Dorsolateral prefrontal cortex (tissue), 122 donors: ENCODE measurements at places on chromosomes 6 and 20.
A peak's percentile ranks its signal among the peaks of the same experiment; 100 is the strongest.

DNA sequence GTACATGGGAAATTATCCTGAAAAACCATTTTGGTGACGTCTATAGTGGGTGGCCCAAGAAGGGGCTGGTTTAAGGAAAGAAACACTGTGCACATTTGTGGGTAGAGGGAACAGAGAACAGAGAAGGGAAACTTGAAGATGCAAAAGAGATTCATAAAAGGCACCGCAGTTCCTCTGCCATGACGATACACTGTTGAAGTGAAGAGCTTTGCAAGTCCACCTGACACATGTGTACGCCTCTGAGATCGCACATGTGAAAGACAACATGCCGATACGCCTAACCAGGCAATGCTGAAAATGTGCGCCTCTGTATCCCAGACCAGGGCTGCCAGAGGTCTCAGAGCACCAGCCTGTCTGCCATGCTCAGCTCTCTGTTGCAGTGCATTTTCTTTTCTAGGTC, 180.9 kb downstream of the KIF16B start:
- DNase-seq = no peak

- DNase-seq = no peak
Observed at GRCh38 chr6:165599121-165599520, 63.9 kb downstream of the PDE10A start.

GRCh38 chr6:77030929-77031674, 432.2 kb downstream of the HTR1B start:
- no peak for DNase-seq

DNA sequence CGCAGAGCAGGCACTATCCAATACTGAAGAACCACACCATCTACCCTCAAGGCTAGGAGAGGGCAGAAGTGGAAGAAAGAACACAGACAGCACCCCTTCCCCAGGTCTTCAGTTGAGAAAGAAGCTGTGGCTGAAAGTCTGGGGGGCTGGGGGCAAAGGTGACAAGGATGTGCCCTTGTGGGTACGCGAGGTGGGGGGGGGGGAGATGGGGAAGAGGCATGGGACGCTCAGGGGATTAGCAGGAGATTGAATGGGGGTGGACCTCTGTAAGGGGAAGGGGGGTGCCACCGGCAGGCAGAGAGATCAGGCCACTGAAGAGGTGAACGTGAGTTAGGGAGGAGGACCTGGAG, 1.1 kb downstream of the B4GALT5 start:
- no peak for DNase-seq

GRCh38 chr6:137190583-137191094, 17.2 kb upstream of the IL22RA2 start:
- DNase-seq = no peak

DNA sequence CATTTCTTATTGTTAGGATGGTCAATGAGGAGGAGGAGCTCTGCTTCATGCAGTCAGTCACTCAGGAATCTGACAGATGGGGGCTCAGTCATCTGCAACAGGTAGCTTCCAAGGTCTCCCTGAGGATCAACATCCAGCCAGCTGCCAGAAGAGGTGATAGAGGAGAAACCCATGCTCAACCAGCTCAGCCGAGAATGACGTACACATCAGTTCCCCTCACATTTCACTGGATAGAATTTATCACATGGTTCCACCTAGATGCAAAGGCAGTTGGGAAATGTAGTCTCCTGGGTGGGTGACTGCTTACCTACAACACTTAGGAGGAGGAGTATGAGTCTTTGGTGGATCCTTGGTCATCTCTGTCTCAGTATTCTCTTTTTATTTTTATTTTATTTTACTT, 144.5 kb downstream of the CEBPB start:
- DNase-seq = no peak

GRCh38 chr20:38165089-38165965, at the start of gene TGM2:
Gene TGM2 (minus strand): TSS chr20:38165270. CDS start chr20:38165198, 72 bp downstream.
- no peak for DNase-seq

- DNase-seq = no peak
Observed at GRCh38 chr6:134669485-134669884, 280.4 kb downstream of the ALDH8A1 start.

DNA sequence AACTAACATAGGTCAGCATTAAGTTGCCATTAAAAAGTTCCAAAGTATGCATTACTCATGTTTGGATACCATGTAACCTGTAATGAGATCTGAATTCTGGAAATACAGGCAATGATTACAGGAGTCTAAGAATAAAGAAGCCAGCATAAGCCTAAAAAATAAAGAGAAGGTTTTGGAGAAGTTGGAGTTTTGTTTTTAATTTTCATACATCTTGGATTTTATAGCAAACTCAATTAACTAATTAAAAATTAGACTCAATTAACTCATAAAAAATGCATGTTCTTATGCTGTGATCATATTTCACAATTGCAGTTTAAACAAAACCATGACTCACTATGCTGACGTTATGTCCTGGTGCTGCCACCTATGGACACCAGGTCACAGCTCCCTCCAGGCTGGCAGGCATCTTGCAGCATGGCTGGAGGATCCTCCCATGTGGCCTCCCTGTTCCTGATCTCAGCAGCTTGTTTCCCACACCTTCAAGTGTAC, 648.8 kb upstream of the AGPAT4 start:
- no peak for DNase-seq

GRCh38 chr6:112279031-112279935, 24.9 kb upstream of the LAMA4 start:
- no peak for DNase-seq

GRCh38 chr20:41135187-41135887, 2.0 kb upstream of the PLCG1 start:
- no peak for DNase-seq

DNA sequence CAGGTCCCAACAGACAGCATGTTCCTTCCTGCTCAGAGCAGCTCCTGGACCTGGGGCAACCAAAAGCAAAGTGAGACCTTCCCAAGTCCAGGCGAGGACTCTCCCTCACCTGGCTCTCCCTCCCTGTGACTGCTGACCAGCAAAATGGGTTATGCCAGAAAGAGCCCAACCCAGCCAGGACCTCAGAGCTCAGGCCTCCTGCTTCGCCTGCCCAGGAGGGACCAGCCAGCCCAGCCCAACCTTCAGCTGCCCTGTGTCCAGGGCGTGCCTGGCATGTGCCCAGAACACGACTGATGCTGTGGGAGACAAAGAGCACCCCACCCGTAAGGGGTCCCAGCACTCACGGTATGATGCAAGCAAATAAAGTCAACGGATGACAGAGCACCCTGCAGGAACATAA, 74.0 kb upstream of the CST7 start:
- DNase-seq = no peak

DNA sequence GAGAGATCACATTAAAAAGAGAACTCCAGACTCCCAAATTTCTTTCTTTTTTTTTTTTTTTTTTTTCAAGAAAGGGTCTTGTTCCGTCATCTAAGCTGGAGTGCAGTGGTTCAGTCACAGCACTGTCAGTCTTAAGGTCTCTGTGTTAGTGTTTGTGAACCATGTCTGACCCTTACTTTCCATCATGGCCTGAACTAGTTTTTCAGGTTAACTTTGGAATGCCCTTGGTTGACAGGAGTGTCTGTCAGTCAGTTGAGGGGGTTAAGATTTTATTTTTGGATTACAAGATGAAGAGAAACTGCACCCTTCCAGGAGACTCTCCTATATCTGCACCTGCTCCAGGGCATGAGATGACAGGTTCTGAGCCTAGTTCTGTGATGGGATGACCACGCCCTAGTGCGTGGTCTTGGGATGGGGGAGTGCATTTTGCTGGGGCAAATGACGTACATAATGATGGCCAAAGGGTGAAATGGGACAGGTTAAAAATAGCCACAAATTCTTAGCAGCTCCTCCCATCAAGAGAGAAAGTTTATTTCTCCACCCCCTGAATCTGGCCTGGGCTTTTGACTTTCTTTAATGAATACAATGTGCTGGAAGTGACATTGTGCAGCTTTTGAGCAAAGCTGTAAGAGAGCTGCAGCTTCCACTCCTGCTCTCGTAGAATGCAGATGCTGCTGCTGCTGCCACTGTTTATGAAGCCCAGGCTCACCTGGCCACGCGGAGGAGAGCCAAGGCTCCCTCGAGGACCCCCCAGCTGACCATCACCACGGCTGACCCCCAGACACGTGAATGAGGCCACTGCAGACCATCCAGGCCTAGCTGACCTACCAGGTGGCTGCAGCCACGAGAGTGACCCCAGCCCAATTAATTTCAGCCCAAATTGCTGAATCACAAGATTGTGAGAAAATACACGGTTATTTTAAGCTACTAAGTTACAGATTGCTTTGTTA, 29.7 kb upstream of the FAM50B start:
- no peak for DNase-seq

DNA sequence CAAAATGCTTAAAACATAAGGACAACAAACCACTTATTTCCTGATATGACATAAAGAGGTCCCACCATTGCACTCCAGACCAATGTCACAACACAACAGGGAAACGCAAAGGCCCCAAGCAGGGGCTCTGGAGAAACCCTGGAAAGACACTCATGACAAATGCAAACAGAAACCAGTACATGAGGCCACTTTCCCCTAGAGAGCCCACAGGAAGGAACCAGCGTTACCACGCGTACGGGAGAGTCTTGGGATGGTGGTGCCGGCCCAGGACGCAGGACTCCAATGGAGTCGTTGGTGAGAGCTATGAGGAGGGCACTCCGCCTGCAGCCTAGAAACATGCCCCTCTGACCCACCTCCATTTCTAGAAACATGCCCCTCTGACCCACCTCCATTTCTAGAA, 20.2 kb downstream of the GMEB2 start:
- no peak for DNase-seq

GRCh38 chr20:10270630-10271029, 52.0 kb downstream of the SNAP25 start:
- no peak for DNase-seq

- DNase-seq = peak; percentile 82
Observed at GRCh38 chr6:4351520-4352321, 216.3 kb upstream of the ECI2 start.

- no peak for DNase-seq
Observed at GRCh38 chr6:89260832-89261231, 43.7 kb upstream of the GABRR1 start.

DNA sequence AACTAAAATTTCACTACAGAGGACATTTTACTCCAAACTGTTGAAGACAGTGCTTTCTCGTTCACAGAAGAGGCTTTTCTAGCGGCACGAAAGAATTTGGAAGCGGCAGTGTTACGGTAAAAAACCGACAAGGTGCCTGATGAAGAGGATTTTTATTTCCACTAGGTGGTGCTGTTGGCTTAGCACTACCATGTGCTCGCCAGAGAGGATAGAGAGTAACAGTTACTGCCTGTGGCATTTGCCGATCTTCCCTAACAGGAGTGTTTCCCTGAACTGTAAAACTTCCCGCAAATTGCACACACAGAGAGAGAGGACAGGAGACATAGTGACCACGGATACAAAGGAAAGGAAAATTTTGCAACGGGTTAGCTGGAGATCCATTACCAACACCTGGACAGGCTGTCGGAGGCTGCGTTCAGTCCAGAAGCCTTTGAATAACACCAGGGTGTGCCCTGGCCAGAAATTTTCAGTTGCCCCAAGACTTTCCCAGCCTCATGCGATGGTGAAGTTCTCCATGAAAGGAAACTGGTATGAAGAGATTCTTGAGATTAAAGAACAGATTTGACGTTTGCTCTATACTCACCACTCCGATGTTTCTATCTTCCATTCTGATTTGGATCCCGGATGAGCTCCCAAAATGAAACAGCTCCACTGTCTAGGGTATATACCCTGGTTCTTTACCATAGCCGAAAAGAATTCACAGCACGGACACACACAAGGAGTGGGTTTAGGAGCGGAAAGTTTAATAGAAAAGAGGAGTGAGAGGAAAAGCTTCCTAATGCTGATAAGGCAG, 48.1 kb downstream of the HLA-DPB1 start:
- DNase-seq = peak; percentile 50

DNA sequence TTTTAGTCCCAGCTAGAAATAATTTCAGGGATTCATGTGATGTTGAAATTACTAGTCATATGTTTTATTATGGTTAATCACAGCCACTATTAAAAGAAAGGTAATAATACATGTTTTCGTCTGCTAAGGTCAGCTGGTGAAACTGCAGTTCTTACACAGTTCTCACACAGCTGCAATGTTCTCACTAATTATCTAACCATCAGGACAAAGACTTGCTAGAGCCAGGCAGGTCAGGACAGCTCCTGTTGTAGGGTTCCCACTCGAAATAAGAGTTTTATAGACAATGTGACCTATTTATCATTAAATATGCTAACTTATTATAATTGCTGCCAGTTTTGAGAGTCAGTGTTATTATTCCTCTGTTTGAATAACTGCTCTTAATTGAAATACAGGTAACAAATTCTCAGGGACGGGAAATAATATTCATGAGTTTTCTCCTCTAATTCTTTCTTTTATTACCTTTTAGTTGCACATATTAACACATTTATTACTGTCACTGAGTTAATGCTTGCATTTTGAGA, 97.9 kb downstream of the GJA1 start:
- DNase-seq = no peak

DNA sequence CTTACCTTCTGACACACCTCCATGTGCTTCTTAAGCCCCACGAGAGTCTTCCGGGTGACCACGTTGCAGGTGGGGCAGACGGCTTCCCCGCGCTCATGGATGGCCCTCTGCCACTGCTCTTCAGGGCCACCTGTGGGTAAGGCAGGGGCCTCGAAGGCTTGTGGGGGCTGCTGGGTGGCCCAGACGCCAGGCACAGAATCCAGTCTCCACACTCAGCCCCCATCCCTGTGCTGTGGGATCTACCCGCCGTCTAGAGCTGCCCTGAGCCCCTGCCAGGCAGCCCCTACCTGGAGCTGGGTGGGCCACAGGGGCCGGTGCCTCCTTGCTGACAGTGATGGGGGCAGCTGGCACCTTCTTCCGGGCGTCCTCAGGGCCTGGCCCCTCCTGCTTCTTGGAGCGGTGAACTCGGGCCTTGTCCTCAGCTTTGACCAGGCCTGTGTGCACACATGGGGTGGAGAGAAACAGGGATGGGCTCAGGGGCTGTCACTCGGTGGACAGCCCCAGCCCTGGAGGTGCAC, 5.9 kb downstream of the ZNF512B start:
- DNase-seq = no peak

DNA sequence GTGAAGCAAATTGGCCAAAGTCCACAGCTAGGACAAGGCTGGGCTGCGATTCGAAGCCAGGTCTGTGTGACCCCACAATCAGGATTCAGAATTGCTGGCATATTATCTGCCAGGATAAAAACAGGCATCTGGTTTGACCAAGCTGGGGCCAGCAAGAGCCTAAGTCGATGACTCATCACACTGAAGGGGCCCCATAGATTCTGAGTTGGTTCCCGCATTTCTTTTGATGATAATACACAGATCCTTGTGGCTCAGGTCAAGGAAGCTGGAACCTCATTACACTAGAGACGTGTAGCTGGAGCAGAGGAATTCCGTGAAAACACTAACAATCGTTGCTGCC, 6.5 kb downstream of the KCNB1 start:
- DNase-seq = no peak
